LHCN-M2 (cell line): ENCODE measurements at places on chromosomes 2 and 18.

GRCh38 chr2:241310917-241311566, 4.4 kb downstream of the HDLBP start:
- DNase-seq = no peak

GRCh38 chr18:76264198-76264875, 230.7 kb downstream of the ZNF516 start:
- no peak for DNase-seq

- no peak for DNase-seq
Measured at GRCh38 chr18:55266981-55267380, 307.7 kb upstream of the CCDC68 start.

GRCh38 chr18:47801817-47802216, 128.6 kb downstream of the SMAD2 start:
- DNase-seq = no peak

DNA sequence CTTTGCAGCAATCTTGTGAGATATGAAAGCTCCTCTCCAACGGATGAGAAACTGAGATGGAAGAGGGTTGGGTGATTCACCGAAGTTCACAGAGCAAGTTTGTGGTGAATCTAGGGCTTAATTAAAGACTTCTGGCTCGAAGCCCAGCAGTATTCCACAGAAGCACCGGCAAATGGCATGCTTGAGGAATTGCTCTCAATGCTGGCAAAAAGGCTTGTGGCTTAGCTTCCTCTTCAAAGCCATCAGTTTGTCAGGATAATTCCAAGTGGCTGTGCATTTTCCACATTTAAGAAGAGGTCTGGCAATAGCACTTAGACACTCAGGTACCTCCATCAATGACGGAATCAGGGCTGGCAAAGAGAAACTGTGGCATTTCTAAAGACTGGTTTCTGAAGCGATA, 98.7 kb upstream of the SLC66A3 start:
- DNase-seq = peak; percentile 90

DNA sequence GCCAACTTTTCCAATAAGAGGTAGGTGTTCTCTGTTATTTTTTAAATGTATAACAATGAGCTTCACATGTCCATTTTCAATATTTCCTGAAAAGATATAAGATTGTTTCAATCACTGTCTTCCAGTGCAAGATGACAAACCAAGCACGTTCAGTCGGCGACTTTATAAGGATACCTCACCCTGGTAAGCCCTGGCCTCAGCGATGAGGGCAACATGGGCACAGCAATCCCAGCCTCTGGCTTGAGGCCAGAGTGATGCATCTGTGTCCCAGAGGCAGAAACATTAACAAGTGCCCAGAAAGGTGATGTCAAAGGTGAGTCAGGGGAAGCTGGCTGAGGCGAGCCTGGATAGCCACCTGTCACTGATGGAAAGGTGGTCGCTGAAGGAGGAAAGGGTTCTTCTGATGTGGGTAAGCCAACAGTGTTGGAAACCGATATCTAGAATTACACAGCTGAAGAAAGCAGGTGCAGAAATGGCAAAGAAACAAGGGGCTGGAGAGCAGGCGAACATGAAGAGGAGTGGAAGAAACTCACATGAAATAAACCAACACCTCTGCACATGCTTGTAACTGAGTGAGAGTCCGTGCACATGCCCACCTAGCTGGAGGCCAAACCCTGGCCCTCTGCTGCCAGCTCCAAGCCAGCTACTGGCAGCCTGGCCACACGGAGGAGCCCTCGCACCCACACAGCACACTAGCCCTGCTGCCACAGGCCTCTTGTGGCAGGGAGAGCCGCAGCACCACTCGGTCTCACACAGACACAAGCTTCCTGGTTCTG, 65.5 kb downstream of the FBXO15 start:
- peak; percentile 6 for DNase-seq

DNA sequence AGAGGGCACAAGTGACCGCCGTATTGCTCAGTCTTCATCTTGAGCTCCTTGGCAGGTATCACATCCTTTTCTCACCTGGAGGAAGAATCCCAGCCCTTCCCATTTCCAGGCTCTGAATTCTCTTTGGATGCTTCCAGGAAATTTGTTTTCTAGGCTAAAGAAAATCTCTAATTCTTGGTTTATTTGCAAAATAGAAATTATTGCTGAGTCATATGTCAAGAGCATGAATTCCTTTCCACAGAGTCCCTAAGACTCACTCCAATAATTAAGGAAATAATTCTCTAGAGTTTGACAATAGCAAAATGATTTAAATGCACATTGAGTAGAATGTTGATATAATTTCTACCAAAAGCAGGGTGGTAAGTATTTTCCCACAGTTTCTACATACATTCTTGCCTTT, 16.3 kb upstream of the CCDC68 start:
- no peak for DNase-seq

DNA sequence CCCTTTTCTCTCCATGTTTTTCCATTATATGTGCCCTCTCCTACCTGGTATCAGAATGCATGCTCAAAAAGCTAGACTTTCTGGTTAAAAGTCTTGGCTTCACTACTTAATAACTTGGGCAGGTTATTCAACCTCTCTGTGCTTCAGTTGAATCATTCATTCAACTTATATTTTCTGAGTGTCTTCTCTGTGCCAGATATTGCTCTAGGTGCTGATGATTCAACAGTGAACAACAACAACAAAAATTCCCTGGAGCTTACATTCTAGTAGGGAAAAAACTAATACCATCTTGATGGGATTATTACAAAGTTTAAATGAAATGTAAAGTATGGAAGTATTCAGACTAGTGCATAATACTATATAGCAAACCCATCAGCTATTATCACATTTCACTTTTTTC, 55.2 kb downstream of the SOS1 start:
- DNase-seq = no peak

DNA sequence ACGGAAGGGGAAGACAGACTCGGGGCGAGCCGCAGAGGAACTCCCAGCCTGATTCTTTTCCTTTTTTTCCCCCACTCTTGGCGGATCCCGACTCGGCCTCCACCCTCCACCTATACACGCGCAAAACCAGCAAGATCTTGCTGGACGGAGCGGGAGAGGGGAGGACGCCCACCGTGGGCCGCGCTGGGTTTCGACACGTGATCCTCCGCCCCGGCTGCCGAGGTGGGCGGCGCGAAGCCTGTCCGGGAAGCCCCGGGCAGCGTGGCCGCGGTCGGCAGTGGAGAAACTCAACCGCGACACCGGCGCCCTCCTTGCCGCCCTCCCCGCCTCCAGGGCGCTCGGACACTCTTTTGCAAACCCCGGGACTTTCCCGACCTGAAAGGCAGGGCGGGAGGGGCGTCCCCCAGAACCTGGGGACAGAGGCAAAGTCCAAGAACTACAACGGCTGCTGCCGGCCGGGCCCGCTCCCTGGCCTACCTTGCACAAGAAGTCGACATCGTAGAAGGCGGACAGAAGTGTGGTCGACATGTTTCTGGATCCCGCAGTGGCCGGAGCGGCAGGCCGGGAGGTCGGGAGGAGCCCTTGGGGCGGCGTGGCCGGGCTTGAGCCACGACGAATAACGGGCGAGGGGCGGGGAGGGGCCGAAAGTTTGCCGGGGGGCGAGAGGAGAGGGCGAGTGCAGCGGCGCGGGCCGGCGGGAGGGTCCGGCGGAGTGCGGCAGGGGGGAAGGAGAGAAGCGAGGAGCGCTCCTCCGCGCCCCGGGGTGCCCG, 433 bp downstream of the ZFP36L2 start:
- peak; percentile 72 for DNase-seq

GRCh38 chr2:134218930-134219658, 34.8 kb upstream of the MGAT5 start:
- no peak for DNase-seq

GRCh38 chr2:86028766-86029381, 76.8 kb downstream of the POLR1A start:
- DNase-seq = no peak

GRCh38 chr2:225122007-225122406, 79.7 kb upstream of the DOCK10 start:
- no peak for DNase-seq

DNA sequence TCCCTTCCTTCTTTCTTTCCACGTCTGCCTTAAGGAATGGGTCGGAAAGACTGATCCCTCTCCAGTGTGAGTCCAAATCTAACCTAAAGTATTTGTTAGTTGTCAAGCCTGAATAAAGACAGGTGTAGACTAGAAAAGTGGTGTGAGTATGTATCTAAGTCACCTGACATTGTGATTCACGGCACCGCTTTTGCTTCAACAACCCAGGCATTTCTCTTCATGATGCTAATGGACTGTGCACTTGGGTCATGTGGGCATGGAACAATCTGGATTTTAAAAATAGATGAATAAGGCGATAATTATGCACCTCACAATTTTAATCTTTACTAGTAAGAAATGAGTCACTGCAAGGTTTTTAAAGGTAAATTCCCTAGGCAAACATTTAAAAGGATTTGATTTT, 107.5 kb downstream of the LIPG start:
- DNase-seq = no peak

DNA sequence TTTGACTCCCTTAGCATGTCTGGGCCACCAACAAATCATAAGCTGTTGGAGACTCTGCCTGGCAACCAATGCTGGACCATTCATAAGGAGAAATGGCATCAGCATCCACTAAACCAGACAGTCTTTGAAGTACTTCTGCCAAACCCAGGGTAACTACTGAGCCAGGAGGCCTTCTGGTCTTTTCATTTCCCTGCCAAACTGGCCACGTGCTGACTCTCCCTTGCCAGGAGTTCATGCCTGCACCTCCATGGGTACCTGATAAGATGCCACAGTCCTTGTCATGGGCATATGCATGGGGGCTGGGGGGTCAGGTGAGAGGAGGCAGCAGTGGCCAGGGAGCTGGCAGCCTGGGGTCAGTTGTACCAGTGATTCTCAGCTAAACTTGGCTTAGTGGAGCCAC, 34.2 kb upstream of the DAPL1 start:
- no peak for DNase-seq

DNA sequence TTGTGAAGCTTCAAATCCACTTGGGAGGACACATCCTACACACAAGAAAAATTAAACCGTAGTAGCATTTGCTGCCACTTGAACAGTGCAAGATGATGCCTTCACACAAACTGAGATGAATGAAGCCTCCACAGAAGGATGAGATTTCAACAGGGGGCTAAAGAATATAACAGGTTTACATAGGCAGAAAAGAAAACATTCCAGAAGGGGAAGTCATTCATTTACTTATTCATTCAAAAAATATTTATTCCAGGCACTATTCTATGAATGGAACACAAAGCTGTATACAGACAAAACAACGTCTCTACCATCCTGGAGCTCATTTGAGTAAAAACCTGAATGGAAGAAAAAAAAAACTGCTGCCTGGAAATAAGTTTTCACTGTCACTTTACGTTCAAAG, 170.5 kb downstream of the CDH20 start:
- DNase-seq = peak; percentile 28

DNA sequence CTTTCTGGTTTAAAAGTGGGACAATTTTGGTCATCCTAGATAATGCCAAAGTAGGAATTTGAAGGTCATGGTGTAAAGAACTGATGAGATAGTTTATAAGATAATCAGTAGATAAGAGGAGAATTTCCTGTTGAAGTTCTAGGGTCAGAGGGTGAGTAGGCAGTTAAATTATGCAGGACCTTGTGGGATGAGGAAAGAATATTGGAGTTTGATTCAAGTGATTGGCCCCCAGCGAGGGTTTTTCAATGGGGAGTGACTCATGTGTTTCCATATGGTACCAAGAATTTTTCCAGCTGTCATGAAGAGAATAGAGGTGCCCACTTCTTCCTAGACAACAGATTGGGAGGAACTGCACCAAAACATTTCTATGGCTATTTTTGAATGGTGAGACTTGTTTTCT, 940.2 kb upstream of the ZEB2 start:
- peak; percentile 84 for DNase-seq

DNA sequence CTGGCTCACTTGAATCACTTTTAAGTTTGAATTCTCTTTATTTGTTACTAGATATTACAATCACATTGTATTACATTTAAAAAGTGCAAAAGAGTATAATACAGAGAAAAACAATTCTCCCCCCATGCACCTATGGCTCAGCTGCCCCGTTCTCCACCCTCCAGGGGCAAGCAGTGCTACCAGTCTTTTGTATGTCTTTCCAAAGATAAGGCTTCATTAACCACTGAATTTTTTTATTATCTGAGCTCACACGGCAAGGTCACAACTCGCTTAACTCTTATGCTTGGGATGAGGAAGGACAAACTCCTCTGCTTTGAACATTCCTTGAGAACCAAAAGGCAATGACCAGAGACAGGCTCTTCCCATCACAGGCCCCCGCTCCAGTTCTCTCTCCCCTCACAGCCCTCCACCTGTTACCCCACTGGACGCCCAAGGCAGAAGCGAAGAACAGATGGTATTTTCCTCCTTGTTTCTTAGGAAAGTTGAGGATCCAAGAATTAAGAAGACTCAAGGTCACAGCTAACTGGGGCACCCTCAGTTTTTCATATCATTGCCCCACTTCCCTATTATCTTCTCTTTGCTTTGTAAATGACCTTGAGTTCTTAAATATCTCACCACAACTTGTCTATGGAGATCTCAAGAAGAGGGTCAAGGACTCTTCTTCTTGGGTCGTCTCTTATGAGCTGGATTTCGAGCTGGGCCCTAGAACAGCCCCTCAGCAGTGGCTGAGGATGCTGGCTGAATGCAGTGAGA, 30.1 kb downstream of the SH2D6 start:
- no peak for DNase-seq

DNA sequence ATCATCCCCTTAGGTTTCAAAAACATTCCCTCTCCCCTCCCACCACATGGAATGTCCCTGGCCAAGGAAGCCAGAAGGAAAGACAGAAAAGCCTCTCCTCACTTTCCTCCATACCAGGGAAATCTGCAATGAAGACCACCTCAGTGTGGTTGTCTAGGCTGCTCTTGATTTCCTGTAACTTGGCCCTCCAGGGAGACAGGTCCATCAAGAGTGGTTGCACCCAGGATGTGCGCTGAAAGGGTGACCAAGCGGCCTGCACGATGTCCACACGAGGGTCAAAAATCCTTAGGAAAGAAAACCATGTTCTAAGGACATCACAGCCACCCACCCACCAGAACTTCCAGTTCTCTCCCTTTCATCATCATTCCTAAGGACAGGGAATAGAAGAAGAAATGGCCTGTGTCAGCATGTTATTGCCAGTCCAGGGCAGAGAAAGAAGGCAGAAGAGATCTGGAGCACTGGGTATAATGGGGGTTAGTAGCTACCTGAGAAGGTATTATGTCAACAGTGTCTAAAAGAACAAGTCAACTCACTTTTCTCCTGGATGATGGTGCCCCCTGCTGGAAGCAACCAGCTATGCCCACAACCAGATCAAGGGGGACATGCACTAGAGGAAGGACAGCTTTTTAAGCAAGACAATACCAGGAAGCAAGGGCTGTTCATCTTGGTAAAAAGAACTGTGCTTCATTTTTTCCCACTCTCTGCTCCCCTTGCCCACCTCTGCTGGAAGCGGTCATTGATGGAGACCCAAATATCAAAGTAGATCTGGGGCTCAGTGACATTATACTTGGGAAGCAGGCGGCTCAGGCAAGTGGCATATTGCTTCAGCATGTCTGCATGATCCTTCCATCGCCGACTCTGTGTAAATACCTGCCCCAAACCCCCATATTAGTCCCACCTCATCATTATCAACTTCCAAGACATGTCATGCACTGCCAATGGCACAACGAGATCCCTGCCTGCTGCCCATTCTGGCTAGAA, 9.3 kb downstream of the GGCX start:
- peak; percentile 74 for DNase-seq

DNA sequence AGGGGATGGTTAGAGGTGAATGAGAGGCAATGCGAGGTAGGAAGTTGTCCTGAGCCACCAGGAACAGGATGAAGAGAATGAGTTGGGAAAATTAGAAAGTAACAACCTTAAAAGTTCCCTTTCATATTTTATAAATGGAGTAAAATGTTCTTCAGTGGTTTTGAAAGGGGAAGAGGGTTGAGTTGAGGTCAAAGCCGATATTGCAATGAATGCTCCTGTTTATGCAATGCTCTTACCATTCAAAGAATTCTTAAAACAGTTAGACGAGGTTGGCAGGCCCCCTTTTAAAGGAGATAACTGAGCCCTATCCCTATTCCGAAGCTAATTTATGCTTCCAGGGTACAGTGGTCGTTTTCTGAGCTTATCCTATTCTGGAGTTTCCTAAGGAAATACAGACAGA, 2110.3 kb upstream of the CELF4 start:
- no peak for DNase-seq
